Left colon (tissue), 2 donors: ENCODE measurements at places on chromosomes 12 and 14. TPM values are rescaled to one million over a fixed set of nuclear protein-coding genes. Genes with fewer than 3 reads are reported as not detected.

LYZ gene
- total RNA-seq: 14.3 TPM

VRTN gene
- not detected for total RNA-seq

TAS2R20 gene
- 1.6 TPM for total RNA-seq

USP44 gene
- total RNA-seq: not detected

GALNT16 gene
- total RNA-seq: 1.7 TPM

IFNG-AS1 gene
- total RNA-seq: not detected

MYH6 gene
- total RNA-seq: not detected

KRT83 gene
- total RNA-seq: not detected

FAR2 gene
- total RNA-seq: 73.2 TPM

RNASE2 gene
- not detected for total RNA-seq

GPR137C gene
- total RNA-seq: 0.15 TPM

MAP3K9 gene
- total RNA-seq: 12.4 TPM

RGS6 gene
- total RNA-seq: 0.43 TPM

RABGGTA gene
- 35.0 TPM for total RNA-seq

TCL1B gene
- total RNA-seq: not detected

FOXN4 gene
- not detected for total RNA-seq

NTF3 gene
- 0.40 TPM for total RNA-seq

ZDHHC22 gene
- total RNA-seq: not detected

CLEC2A gene
- not detected for total RNA-seq

TRHDE gene
- total RNA-seq: 3.9 TPM

FGF6 gene
- total RNA-seq: not detected

OVCH1 gene
- total RNA-seq: not detected

REP15 gene
- total RNA-seq: 59.1 TPM

BCL11B gene
- 3.7 TPM for total RNA-seq

PRH2 gene
- not detected for total RNA-seq

TEX52 gene
- total RNA-seq: not detected
